WTC11 (cell line): ENCODE measurements at places on chromosomes 7 and 10.

- no peak for DNase-seq
Measured at GRCh38 chr7:2540641-2541051, 14.7 kb downstream of the BRAT1 start.

GRCh38 chr10:51074238-51075028 lies at the start of gene PRKG1:
PRKG1 (plus strand) TSS chr10:51074487.
- peak; percentile 81 for DNase-seq

- no peak for DNase-seq
Measured at GRCh38 chr10:79401015-79401921, 44.2 kb downstream of the ZCCHC24 start.

DNA sequence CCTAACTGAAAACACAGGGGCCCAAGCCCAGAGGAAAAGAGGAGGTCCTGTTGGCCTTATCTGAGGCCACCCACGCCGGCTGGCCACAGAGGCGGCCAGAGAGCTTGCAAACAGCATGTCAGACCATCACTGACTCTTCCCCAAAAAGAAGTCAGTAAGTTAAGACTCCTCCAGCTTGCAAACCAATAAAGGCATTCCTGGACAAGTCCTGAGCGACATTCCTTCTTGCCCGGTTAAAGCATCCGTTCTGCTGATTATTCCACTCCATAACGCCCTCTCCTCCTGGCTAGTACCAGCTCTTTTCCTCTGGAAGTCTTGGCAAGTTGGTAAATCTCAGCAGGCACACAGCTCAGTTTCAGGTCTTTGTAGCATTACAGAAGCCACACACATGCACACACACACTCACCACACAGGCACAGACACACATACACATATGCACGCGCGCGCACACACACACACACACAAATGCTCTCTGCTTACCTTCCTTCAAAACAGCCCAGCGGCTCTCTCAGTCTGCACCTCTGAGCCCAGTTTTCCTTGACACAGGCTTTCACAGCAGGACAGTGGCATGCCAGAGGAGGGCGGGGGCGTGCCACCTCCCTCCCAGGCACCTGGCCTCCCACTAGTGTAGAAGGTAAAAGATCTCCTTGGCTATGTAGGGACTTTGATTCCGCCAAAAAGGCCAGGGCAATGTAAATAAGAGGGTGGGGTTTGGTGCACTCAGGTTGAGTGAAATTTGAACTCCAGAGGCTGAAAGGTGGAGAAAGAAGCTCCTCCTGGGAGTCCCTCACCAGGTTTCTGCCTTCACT lies 201.4 kb downstream of the TNS3 start:
- DNase-seq: peak; percentile 49

GRCh38 chr10:112249722-112250121 lies 33.5 kb upstream of the TECTB start:
- no peak for DNase-seq

DNA sequence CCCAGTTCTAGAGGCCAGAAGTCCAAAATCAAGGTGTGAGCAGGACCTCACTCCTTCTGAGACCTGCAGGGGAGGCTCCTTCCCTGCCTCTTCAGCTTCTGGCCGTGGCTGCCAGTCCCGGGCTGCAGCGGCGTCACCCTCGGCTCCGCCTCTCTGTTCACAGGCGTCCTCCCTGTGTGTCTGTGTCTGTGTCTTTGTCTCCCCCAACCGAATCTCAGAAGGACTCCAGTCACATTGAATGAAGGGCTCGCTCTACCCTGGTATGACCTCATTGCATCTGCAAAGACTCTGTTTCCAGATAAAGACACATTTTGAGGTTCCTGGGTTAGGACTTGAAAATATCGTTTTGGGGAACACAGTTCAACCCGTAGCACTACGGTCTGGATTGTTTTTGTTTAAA lies 33.1 kb upstream of the GALNT11 start:
- DNase-seq: peak; percentile 73

DNA sequence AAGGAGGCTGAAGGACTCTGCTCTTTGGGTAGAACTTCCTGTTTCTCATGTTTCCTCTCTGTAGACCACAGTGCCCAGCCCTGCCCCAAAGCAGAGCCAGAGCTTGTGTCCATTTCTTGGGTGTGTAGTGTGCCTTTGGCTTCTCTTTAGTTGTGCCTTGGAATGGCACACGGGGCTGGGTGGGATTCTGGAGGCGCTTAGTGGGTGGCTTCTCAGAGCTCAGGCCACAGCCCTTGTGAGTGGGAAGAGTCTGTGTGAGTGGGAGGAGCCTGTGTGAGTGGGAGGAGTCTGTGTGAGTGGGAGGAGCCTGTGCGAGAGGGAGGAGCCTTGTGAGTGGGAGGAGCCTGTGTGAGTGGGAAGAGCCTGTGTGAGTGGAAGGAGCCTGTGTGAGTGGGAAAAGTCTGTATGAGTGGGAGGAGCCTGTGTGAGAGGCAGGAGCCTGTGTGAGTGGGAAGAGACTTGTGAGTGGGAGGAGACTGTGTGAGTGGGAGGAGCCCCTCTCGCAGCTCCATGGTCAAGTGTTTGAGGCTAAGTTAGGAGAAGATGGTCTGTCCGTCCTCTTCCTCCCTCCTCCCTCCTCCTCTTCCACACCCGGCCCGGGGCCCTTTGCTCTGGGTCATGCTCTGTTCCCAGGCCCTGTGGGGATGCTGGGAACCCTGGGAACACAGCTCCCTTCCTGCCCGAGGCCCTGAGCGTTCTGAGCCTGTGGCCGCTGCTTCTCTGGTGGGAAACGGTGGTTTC lies 153.0 kb downstream of the GRK5 start:
- DNase-seq: no peak

GRCh38 chr10:127973791-127974311 lies 66.9 kb downstream of the PTPRE start:
- peak; percentile 32 for DNase-seq

GRCh38 chr10:26840938-26841732 lies 19.6 kb downstream of the ABI1 start:
- DNase-seq: no peak

GRCh38 chr7:45689011-45689796 lies 115.0 kb downstream of the ADCY1 start:
- no peak for DNase-seq

DNA sequence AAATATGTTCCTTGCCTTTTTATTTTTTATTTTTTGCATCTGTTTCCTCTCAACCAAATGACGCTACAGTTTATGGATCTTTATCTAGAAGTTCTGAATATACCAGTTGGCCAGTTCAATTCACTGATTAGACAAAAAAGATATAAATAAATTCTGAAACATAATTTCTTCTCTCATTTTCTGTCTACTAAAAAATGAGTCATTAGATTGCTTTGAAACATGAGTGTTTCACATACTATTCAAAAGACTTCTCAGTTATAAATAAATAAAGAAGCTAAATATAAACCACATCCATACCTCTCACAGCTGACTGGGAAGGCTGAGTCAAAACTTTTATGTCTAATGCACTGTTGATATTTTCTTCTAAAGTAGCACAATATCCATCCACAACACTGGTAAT lies 97.6 kb upstream of the GPR22 start:
- no peak for DNase-seq

DNA sequence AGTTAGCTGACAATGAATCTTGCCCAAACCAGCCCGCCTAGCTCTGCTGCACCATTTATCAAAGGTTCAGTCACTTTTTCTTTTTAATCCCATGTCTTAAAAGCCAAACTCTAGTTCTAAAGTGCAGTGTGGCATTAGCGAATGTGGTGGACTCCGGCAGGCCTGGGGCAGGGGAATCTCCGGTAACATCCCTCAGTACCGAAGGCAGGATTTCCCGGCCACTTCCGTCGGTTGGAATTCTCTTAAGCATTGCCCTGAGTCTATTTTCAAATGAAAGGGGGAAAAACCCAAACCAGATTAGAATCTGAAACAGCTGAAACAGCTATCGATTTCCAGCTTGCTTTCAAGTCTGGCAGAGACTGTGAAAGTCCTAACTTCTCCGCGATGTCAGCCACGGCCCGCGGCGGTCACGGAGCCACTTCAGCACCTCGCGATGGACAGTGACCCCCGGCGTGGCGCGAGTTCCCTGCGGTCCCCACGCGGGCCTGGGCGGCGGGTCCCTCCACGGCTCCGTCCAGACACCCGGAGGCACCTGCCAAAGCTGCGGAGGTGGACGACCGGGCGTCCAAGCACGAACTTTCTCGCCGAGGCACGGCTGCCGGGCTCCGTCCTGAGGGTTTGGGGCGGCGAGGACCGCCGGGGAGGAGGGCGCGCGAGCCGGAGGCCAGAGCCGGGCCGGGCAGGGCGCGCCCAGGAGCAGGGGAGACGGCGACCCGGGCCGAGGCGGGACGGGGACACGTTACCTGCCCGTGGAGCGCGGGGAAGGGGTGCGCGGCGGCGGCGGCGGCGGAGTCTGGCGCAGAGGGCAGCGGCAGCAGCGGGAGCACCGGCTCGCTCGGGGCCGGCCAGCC lies 745 bp downstream of the TCERG1L start:
- DNase-seq: no peak

- no peak for DNase-seq
Measured at GRCh38 chr7:22452960-22453558, 46.9 kb downstream of the STEAP1B start.

GRCh38 chr10:96124230-96125141 lies 5.6 kb upstream of the ZNF518A start:
- DNase-seq: peak; percentile 60

GRCh38 chr10:104622598-104623209 lies 18.4 kb upstream of the SORCS3 start:
- DNase-seq: peak; percentile 68

DNA sequence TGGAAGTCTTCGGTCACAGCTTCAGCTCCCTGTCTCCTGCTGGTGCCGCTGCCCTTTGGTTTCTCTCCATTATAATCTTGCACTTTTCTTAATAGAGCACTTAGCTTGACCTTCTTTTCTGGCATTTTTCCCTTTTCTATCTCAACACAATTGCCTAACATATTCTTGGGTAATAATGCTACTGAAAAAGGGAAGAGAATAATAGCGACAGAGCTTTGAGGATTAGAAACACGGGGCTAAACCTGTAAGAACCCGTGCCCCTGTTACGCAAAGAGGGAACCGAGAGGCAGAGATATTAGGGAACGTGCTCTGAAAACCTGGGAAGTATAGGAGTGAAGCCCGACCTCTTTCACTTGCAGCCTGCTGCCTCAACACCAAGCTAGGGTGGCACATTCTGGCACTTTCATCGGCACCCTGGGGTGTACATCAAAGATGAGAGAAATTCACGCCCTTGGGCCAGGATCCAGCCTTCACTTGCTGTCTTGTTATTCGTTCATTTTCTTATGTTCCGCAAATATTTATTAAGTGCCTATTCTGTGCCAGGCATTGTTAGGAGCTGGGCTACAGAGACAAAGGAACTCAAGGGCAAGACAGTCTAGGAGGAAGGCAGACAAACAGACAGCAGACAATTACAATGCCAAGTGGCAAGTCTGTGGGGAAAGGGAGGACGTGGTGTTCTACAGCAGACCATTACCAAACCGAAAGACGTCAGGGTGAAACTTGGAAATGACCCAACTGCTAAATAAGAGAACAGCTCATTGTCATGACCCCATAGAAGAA lies 33.0 kb upstream of the GALNTL5 start:
- no peak for DNase-seq

- no peak for DNase-seq
Measured at GRCh38 chr7:50699143-50699542, 83.6 kb downstream of the GRB10 start.

DNA sequence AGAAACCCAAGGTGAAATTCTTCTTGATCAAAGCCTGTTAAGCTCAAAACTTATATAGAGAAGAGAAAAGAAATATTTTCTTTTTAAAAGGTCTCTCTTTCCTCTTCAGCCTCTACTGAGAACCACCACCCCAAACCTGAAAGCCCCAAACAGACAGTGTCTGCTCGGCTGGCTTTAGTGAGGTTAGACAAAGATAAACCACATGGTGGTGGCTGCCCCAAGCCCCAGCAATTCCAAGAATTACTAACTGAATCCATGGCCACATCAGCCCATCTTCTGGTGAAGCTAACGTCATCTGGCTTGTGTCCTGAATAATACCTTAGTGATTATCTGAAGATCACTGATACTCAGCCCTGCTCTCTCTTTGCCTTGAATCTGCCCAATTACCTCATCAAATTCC lies 275.0 kb downstream of the ELMO1 start:
- no peak for DNase-seq

DNA sequence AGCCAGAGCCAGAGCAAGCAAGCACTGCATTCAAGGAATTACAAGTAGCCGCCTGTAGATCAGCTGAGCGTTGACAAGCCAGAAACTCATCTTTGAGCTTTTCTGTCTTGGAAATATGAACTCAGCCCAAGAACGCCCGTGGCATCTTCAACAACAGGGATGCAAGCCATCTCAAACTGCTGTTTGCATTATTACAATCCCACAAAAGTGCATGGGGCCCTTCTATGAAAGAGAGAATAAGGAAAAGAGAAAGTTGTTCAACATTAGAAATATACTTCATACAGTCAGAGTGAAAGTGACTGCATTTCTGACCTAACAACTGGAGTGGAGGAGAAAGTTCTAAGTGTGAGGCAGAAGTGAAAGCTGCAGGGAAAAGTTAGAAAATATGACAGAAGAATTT lies 6.5 kb downstream of the SGCE start:
- no peak for DNase-seq

- no peak for DNase-seq
Measured at GRCh38 chr7:21426286-21427181, 1.3 kb upstream of the SP4 start.
